ENCODE measurements at places on chromosomes 2 and 18. TPM values are rescaled to one million over a fixed set of nuclear protein-coding genes. Genes with fewer than 3 reads are reported as not detected.

HSPE1 gene
- polyA plus RNA-seq: 128 TPM

HOXD3 gene
- polyA plus RNA-seq: not detected

AQP12B gene
- 1.3 TPM for polyA plus RNA-seq

THUMPD2 gene
- 15.4 TPM for polyA plus RNA-seq

TFPI gene
- polyA plus RNA-seq: 78.0 TPM

- no peak for DNase-seq
These were observed 105.2 kb upstream of the TFCP2L1 start for GRCh38 chr2:121390082-121390692.

- DNase-seq: no peak
These were observed 3.1 kb upstream of the GALNT1 start for GRCh38 chr18:35578481-35578880.

DNA sequence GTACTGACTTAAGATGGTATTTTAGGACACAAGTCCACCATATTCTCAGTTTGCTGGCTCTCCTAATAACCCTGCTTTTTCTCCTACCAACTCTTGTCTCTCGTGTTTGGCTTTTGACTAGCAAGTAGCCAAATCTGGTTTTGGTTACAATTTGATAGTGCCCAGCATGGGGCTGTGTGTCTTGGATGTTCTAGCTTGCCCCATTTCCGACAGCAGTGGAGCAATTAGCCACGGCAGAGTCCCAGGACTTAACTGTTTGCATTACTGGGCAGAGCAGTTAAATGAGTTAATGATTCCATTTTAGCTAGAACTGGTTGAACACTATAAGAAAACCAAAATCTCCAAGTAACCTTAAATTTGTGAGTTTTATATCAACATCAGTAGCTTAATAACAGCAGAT lies 18.6 kb upstream of the SPAG16 start:
- DNase-seq: no peak

DNA sequence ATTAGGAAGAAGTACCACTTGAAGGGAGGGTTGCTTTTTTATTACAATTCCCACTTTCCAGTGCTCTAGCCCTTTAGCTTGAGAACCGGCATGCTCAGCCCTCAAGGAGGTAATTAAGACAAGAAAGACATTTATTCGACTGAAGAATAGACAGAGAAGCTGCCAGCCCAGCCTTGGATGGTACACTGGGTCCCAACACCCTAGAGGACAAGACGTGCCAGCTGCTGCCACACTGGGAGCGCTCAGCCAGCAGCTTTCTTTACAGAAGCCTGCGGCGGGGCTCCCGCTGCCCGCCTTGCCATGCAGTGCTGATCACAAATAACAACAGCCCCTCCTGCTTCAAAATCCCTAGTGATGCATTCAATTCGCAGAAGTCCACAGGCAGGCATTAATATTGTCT lies 746.3 kb upstream of the RAB6C start:
- no peak for DNase-seq

- no peak for DNase-seq
These were observed 60.7 kb downstream of the SPATS2L start for GRCh38 chr2:200367155-200367554.

- no peak for DNase-seq
These were observed 31.2 kb upstream of the ADNP2 start for GRCh38 chr18:80077873-80078272.
